ENCODE measurements at places on chromosomes 12 and 14. TPM values are rescaled to one million over a fixed set of nuclear protein-coding genes. Genes with fewer than 3 reads are reported as not detected.

- DNase-seq, result no peak
- no peaks in the 10 kb centered on the region for H3K4me1 ChIP-seq
- no peaks in the 10 kb centered on the region for H3K27me3 ChIP-seq
- no peaks in the 10 kb centered on the region for H3K36me3 ChIP-seq
- no peak overlapping the region for H3K4me3 ChIP-seq
Measured at GRCh38 chr14:88695870-88696269, 96.9 kb downstream of the EML5 start.

The PIANP gene
- total RNA-seq, result 0.76 TPM

DNA sequence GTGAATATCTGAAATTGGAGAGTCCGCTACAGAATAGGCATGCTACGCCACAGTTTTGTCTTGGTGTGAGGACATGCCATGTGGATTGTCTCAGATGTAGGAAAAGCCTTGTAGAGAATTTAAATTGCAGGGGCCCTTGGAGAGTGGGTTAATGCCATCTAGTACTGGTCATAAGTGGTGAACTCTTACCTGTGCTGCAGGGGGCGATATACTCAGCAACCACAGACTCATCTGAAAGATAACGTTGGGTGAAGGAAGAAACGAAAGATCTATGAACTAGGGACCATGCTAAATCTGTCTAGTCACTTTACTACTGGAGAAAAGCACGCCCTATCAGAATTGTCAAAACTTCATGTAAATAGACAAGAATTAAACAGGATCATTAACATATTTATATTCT, 33.7 kb upstream of the A2M start:
- H3K36me3 ChIP-seq, result peaks cover 17% of the 10 kb centered on the region
- H3K4me1 ChIP-seq, result peaks cover 9% of the 10 kb centered on the region
- peaks cover 8% of the 10 kb centered on the region for H3K27me3 ChIP-seq
- DNase-seq, result no peak

- no peak for DNase-seq
- H3K36me3 ChIP-seq, result no peaks in the 10 kb centered on the region
- H3K27ac ChIP-seq, result no peak overlapping the region
- peaks cover 15% of the 10 kb centered on the region for H3K4me1 ChIP-seq
Measured at GRCh38 chr14:31934767-31935266, 142.3 kb upstream of the ARHGAP5 start.
